Stimulated activated CD4-positive, alpha-beta T cell treated with anti-CD3 and anti-CD28 coated beads, Interleukin-15, amount 100 ng/mL, for 48 hours (primary cell): ENCODE measurements at places on chromosomes 11 and 22.

- DNase-seq = peak; percentile 61
Observed at GRCh38 chr11:35237860-35238715, 99.1 kb downstream of the CD44 start.

GRCh38 chr11:96002339-96002738, 78.4 kb upstream of the MTMR2 start:
- DNase-seq = no peak

DNA sequence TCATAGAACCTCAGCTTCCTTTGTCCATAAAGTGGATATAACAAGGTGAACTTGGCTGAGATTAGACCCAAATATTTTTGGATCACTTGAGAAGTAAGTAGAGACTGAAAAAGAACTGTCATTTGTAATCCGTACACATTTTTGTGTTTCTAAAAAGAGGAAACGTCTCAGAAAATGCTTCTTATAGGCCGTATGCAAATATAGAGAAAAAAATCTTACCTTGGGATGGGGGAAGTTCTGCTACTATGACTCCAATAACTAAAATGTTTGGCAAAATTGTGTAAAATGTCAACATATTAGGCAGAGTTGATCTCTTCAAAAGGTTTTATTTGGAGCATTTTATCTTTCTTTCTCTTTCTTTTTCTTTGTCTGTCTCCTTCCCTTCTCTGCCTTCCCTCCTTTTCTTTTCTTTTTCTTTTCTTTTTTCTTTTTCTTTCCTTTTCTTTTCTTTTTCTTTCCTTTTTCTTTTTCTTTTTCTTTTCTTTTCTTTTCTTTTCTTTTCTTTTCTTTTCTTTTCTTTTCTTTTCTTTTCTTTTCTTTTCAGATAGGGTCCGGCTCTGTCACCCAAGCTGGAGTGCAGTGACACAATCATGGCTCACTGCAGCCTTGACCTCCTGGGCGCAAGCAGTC, 48.2 kb downstream of the ADM start:
- no peak for DNase-seq

- DNase-seq = no peak
Observed at GRCh38 chr11:134845474-134846327, 433.7 kb upstream of the B3GAT1 start.

- DNase-seq = no peak
Observed at GRCh38 chr11:14687943-14688627, 44.5 kb downstream of the PDE3B start.

- DNase-seq = no peak
Observed at GRCh38 chr11:45859661-45860140, 12.4 kb downstream of the CRY2 start.

DNA sequence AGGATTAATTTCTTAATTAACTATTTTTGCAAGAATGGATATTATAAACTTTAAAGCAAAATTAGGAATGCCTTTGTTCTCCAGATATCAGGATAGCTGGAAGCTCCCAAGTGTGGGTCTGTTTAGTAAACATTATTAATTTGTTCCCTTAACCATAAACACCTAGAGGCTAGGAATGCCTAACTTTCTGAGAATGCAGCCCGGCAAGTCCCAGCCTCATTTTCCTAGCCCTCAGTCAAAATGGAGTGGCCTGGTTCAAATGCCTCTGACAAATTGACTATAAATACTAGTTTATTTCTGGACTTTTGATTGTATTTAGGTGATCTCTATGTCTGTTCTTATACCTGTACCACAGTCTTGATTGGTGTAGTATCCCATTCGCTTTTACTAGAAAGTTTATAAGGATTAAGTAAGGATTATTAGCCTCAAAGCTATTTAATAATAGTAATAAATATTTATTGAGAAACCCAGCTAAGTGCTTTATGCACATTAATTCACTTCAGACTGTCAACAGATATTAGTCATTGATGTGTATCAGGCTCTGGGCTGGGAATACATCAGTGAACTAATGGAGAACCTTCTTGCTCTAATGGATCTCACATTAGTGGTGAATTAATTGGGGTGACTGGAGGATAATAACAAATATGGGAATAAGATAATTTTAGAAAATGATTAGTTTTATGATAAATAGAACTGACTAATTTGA, 25.8 kb downstream of the PPME1 start:
- DNase-seq = no peak

DNA sequence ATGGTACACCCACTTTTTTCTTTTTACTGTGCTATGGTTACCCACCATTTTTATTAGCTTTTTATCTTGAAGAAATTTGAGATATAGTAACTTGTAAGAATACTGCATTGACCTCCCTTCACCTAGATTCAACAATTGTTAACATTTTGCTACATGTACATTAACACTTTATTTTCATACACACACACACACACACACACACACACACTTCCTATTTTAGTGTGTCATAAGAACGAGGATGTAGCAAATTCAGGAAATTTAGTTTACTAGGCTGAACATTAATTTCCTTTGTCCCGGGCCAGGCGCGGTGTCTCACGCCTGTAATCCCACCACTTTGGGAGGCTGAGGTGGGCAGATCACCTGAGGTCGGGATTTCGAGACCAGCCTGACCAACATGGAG, 1.1 kb upstream of the ATP6V1E1 start:
- no peak for DNase-seq

GRCh38 chr11:61836193-61836592, 8.1 kb downstream of the FADS2 start:
- DNase-seq = no peak

GRCh38 chr11:87322568-87322967, 284.8 kb downstream of the TMEM135 start:
- no peak for DNase-seq

- DNase-seq = no peak
Observed at GRCh38 chr11:2533587-2534133, 88.9 kb downstream of the KCNQ1 start.

DNA sequence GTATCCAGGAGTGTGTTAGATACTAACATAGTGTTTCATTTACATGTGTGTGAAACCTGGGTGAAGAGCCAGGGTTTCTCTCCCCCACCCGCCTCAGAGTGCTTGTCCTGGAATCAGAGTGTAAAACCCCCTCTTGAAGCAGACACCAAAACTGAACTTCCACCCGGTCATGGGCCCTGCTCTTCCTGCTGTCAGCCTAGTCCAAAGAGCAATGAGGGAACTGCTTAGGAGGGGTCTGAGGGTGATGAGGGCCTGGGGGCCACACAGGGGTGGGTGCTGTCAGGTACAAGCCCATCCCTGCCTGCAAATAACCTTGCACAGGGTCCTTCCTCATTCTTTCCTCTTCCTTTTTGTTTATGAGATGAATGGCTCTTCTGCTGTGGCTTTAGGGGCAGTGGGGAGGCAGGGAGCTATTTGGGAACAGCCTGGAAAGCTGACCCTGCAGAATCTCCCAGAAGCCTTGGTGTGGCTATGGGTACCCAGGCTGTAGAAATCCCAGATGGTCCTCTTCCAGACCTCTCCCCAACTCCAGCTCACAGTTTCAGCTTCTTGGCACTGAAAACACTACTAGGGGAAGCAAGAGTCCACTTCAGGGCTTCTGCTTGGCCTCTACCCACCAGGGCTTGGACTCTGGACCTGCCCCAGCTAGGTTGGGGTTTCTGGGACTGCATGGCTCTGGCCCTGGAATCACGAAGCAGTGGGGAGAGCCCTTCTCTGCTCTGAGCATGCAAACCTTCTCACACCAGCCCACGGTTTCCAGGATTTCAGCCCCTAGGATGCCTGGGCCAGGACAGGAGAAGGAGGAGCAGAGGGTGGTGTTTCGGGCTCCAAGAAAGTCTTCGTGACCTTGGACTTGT, 8.5 kb downstream of the BATF2 start:
- no peak for DNase-seq

- no peak for DNase-seq
Observed at GRCh38 chr11:122726028-122726427, 70.5 kb downstream of the UBASH3B start.

DNA sequence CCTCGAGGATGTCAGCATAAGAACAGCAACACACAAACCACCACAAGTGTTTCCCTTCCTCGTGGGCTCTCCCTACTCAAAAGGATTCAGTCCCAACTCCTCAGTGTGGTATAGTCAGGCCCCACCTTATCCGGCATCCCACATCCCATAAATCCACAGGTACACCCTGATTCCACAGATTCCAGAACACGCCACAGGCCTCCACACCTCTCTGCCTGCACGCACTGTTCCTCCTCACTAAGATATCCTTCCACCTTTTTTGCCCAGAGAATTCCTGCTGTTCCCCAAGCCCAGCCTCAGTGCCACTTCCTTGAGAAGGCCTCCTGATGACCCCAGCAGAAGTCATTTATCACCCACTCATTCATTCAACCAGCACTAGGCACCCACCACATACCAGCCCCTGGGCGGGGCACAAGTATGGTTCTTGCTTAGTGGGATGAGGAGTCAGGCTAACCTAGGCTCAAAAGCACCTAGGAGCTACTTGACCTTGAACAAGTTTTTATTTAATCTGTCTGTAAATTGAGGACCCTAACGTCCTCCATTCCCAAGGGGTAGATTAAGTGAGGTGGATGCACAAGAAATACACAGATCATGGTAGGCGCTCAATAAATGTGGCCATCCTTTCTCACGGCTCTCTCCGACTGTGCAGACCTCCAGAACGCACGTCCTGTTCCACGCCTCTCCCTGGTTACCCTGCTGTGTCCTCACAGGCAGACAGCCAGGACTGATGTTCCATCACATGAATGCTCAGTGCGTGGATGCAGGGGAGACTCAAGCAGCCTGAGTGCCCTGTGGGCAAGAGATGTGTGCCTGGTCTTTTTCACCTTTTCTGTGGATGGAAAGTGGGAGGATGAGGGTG, 2.1 kb upstream of the KCNJ4 start:
- no peak for DNase-seq

GRCh38 chr22:18075720-18076497, 1.9 kb upstream of the PEX26 start:
- peak; percentile 15 for DNase-seq

- no peak for DNase-seq
Observed at GRCh38 chr22:35758394-35758793, 40.7 kb downstream of the APOL5 start.

DNA sequence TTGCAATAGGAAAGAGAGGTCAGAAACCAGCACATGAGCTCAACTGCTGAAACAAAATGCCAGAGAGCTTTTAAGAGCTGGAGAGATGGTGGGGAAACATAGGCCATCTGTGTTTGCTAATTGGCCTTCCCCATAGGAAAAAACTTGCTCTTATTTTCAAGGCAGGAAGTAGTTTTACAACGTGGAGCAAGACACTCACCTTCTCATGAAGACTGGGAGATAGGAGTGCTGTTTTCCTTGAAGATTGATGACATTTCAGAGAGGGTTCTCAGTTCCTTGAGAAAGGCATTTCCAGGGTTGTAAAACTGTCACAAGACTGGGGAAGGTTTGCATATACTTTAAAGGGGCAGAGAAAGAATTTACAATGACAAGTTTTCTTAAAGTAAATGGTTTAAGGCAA, 586.3 kb upstream of the RAG2 start:
- no peak for DNase-seq

DNA sequence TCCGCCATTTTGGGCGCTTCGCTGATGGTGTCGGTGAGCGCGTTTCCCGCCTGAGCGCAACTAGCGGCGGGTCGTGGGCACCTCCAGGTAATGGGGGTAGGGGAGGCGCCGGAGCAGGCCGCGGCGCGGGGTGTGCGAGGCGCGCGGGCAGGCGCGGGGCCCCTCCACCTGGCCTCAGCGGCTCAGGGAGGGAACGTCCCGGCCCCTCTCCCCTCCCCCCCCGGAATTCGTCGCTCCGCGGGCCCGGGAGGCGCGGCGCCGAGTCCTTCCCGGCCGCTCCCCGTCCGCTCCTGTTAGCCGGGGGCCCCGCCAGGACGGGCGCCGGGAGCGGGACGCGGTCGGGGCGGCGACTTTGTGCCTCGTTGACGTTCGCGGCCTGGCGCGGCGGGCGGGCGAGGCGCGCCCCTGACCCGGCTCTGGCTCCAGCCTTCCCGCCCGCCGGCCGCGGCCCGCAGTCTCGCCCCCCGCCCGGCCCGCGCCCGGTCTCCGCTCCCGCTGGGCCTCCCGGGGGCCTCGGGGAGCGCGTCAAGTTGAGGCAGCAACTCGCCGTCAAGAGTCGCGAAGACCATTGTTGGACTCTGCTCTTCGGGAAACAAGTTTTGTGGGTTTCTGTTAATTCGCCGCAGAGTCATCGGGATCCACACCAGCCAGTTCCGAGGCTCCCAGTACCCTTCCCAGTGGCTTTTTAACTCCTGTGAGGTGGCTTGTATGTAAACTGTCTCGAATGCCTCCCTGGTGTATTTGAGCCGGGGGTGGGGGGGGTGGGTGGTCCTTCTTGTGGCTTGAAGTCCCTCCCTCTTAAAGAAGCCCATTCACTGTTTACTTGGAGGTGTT, at the start of gene PPP6R3:
TSS of gene PPP6R3 (plus strand) at position 12 of the 834 bp plus-strand sequence. CDS start 76,913 bp downstream, outside the sequence.
- DNase-seq = no peak

DNA sequence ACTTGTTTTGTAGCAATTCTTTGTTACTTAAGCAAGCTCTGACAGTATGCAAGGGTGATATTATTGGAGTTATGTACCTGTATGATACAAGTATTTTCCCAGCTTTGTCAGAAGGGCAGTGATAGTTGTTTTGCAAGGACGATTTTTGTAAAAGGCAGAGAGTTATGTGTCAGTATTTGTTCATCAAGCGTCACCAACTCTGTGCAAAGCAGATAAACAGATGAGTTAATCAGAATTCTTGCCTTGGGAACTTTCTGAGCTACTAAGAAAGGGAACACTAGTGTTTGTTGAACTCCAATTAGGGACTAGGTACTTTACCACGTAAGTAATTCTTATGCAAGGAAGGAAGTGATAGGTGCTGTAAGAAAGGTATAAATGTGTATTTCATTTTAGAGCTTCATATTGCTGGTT, 1.4 kb downstream of the USP47 start:
- no peak for DNase-seq

- DNase-seq = no peak
Observed at GRCh38 chr22:23557036-23557435, 23.1 kb downstream of the IGLL1 start.

GRCh38 chr11:118615282-118615975, 8.0 kb downstream of the PHLDB1 start:
- DNase-seq = no peak

DNA sequence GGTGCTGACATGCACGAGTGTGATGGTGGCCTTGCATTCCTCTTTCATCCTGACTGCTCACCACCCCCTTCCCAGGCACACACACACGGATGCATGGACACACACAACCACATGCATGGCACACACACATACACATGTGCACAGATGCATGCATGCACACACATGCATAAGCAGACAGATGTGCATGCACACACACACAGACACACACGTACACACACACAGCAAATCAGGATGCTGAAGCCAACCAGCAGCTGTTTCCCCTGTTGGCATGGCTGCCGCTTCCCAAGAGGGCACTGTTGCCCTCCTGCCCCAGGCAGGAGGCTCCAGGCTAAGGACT, 15.3 kb downstream of the OSBPL5 start:
- DNase-seq = no peak

DNA sequence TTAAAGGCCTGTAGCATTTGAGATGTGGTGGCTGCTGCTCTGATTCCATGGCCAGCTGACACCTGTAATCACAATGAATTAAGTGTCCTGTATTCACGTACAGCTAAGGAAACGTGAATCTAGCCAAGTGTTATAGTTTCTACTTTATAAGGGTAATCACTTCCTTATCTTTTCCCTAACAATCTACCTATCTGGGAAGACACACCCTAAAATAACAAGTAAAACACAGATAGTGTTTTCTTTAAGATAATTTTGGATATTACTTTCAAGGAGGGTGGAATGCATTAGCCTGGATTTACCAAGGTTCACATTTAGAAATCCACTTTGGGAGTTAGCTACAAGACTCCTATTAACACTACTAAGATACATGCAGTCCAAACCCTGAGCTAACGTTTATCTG, 11.5 kb downstream of the CDON start:
- no peak for DNase-seq
